ENCODE measurements at places on chromosomes 2 and 18.

GRCh38 chr2:95043300-95044093 lies 18.0 kb downstream of the MAL start:
- no peak for DNase-seq

GRCh38 chr2:14081521-14081920 lies 551.0 kb upstream of the LRATD1 start:
- no peak for DNase-seq

- no peak for DNase-seq
Measured at GRCh38 chr2:40243581-40244187, 208.2 kb downstream of the SLC8A1 start.

GRCh38 chr2:52395912-52396311 lies 1364.0 kb upstream of the NRXN1 start:
- DNase-seq: no peak

DNA sequence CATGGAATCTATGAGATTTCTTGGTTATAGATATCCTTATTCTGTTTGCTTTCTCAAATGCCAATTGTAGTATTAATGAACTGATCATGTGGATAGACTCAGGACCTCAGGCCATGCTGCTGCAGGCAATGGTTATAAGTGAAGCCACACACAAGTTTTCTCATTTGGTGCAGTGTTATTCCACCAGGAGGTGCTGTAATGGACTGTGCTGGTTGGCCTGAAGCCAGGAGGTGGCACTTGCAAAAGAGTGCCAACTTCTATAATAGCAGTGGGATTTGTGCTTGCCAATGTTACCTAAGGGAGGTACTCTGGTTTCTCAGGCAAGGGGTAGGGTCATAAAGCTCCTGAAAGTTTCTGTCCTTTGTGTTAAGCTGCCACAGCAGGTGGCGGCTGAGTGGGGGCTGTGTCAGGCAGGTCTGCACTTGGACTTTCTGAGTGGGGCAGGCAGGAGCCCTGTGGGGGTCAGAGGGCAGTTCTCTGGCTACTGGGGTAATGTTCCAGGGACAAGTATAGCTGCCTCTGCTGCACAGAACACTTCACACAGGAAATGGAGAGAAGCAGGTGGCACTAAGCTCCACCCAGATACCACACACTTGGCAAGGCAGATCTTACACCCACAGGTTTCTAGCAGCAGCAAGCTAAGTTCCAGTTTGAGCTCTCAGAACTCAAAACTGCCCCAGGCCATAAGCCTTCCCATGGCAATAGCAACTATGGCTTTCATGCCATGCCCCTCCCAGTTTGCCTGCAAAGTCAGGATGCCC lies 352.6 kb upstream of the CWC22 start:
- no peak for DNase-seq

GRCh38 chr2:192194866-192195547 lies at the start of gene TMEFF2:
Gene TMEFF2 (minus strand): TSS chr2:192194933. CDS start chr2:192194524, 409 bp downstream.
- DNase-seq: peak; percentile 42

DNA sequence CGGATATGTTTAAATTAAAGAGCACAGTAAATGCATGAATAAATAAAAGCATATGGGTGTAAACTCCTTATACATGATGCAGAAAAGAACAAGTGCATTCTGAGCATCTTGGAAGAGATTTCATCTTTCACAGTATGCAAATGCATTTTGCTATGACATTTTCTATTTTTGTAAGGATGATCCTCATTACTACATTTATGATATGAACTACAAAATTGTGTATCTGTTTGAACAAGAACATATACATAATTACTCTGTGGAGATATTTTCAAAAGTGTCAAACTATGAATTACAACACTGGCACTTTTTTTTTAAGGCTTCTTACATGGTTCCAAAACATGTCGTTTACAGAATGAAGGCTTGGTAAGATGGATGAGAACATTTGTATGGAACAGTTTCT lies 184.1 kb upstream of the TMEM200C start:
- DNase-seq: no peak

GRCh38 chr18:40529478-40529877 lies 1425.6 kb upstream of the PIK3C3 start:
- no peak for DNase-seq

DNA sequence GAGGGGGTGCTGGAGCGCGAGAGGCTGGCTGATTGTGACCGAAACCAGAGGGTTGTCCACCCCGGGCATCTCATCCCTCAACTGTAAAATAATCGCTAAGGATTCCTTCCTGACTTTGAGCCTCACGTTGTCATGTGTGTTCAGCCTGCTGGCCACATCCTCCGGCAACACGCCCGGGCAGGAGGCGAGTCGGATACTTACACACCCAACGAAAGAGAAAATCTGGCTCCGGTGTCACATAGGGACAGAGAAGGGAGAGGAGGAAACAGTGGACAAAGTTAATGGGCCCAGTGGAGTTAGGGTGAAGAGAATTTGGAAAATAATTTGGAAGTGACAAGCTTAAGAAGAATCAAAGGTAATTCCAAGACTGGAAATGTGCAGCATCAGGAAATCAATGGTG lies 2.4 kb downstream of the TLX2 start:
- DNase-seq: no peak

- DNase-seq: no peak
Measured at GRCh38 chr2:30867385-30867784, 60.1 kb upstream of the CAPN13 start.

- DNase-seq: no peak
Measured at GRCh38 chr2:159859583-159859982, 61.6 kb upstream of the CD302 start.

GRCh38 chr18:2891526-2892431 lies 45.0 kb downstream of the EMILIN2 start:
- no peak for DNase-seq

DNA sequence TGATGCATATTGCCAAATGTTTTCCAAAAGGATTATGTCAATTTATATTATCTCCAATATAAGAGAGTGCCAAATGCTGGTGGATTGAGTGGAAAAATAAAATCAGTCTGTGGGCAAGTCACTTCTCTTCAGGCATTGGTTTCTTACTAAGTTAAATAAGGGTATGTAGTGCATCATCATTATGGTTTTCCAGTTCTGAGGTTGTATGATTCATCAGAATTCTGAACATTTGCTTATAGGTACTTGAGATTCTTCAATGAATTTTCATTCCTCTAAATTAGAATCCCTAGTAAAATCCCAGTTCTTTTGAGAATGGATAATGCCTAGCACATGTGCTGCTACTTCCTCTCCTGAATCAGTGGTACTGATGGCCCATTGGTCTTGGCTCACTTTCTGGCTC lies 188.9 kb upstream of the OSR1 start:
- DNase-seq: no peak

DNA sequence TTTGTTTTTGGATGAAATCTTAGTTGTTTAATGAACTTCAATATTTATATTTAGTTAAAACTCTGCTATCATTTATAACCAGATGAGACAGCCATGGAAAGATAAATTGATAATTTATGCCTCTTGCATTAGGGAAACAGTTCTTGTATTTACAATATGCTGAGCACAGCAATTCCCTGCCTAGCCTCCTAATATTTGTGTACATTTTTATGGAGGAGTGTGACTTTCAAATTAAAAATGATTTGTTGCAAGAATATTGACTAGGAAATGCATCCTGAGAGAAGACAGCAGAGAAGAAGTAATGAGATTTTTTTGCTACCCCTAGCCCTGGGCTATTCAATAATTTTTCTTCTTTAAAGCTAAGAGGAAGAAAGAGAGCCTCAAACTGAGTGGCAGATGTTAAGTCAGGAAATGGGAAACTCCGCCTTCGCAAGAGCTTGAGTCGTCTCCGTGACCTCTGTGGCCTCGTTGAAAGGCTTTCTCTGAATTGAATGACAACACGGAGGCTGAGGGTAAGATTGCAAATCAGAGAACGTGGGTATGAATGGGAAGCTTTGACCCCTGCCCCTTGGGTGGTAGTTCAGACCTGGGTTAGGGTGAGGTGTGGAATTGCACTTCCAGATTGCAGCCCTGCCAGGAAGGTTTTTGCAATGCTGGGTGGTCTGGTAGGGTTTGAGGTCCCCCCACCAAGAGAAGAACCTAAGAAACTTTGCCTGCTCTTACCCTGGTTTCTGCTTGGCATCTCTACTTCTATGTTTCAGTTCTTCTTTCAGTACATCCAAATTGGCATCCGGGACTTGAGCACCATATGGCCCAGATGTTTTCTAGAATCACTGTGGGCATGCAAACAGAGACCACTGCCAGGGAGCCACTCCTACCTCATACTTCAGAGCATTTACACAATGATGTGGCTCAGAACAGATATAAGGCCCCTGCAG lies 210.3 kb upstream of the RBMS1 start:
- DNase-seq: no peak

DNA sequence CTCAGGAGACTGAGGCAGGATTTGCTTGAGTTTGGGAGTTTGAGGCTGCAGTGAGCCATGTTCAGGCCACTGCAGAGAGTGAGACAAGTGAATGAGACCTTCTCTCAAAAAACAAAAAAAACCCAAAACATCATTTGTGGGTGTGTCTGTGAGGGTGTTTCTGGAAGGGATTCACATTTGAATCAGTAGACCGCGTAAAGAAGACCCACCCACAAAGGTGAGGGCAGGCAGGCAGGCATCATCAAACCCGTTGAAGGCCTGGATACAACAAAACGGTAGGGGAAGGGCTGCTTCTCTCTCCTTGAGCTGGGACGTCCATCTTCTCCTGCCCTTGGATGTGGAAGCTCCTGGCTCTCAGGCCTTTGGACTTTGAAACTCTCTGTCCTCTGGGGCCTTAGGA lies 25.4 kb downstream of the CDKL4 start:
- DNase-seq: no peak

- no peak for DNase-seq
Measured at GRCh38 chr2:88838165-88838635, 146.7 kb downstream of the RPIA start.

GRCh38 chr2:20110383-20110782 lies 59.0 kb upstream of the LAPTM4A start:
- DNase-seq: no peak

- no peak for DNase-seq
Measured at GRCh38 chr2:168155046-168155445, 92.3 kb downstream of the STK39 start.

GRCh38 chr18:33052886-33053285 lies 280.1 kb upstream of the KLHL14 start:
- no peak for DNase-seq

DNA sequence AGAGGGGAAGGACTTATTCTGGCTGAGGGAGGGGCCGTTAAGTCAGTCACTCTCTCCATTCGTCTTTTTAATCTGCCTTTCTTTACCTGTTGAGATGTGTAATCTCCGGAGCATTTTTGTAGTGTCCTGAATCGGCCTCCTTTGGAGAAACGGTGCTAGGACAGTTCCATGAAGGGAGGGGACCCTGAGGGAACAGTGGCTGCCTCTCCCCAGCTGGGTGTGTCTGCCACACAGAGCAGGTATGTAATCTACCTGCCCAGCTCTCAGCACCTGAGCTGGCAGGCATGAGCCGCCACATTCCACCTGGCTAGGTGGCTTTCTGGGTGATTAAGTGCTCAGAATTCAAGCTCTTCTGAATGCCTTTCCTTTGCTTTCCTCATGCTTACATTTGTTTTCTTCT lies 131.2 kb downstream of the WDSUB1 start:
- no peak for DNase-seq

- DNase-seq: no peak
Measured at GRCh38 chr2:26034637-26034992, 731 bp downstream of the RAB10 start.

- no peak for DNase-seq
Measured at GRCh38 chr18:34707670-34708069, 2.4 kb upstream of the DTNA start.

DNA sequence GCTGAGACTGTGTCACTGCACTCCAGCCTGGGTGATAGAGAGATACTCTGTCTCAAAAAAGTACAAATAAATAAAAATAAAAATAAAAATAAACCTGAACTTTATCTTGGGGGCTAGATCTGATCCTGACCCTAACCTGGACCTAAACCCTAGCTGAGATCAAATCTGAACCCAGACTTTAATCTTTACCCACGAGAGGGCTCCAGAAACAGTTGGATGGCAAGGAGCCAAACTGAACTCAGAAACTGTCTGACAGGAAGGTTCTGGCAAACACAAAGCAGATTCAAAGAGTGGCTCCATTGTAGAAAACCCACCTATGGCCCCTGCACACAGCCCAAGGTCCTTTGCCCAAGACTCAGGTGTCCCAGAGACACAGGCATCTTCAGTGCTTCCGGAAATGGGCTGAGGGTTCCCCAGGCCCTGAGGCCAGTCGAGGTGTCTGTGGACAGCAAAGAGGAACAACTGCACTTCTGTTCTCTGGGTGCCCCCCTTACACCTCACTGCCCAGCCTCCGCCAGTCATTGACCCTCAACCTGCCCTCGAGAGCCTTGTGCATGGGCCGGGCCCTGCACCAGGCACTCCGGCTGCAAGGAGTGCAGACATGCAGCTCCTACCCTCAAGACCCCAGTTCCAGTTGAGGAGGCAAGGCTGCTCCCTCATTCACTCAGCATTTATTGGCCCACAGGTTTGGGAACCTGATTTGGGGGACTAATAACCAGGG lies 95.2 kb downstream of the TFCP2L1 start:
- DNase-seq: no peak

DNA sequence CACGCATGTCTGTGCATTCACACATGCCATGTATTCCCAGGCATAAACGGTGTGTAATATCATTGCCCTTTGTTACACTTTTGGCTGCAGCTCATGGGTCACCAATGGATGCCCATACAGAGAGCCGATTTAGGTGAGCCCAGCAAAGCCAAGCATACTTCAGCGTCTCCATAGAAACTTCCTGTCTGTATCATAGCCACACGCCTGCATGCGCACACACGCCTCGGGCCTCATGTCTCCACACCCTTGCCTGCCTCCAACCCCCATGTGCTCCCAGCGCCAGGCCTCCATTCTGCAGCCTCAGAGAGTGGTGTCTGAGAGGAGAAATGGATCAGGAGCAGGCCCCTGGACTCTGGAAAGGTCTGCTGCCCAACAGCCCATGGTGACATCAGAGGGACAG lies 33.5 kb upstream of the SELENOI start:
- no peak for DNase-seq

- DNase-seq: no peak
Measured at GRCh38 chr18:74944676-74945075, 264.3 kb downstream of the PTGR3 start.

DNA sequence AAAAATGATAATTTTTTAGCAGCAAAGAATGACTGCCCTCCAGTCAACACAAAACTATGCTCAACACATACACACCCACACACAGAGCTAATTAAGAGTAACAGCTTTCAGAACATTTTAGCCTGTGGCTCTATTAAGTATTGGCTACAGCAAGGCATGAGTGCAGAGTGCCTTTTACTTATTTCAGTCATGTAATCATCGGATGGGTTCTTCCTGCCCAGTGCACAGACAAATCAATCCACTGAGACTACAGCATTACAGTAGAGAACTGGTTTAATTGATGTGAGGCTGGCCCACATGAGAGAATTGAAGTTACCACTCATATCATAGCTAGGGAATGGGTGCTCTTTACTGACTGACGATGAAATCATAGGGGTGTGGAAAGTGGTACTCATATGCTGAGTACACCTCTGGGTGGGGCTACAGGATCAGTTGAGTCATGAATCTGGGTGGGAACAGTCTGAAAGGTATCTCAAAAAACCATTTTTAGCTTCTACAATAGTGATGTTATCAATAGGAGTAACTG lies 241.0 kb downstream of the FSIP2 start:
- DNase-seq: no peak

GRCh38 chr2:150866431-150866830 lies 379.0 kb upstream of the RND3 start:
- DNase-seq: no peak
